Skeletal muscle cell (primary cell): ENCODE measurements at places on chromosomes 1 and 21.

DNA sequence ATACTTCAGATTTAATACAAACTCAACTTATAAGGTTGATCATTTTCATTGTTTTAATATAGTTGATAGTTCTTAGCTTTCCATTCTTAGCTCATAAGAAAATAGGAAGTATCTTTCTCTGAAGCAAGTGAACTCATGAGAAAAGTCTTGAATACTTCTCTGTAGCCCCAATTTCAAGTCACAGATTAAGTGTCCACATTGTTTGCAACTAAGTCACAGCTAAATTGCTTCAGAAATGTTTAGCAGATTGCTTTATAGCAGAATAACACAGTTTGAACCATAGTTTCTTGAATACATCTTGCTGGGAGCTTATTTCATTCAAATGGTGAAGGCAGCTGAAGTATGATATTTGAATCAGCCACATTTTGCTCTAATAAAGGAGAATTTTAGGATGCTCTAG, 10.6 kb upstream of the PKN2 start:
- DNase-seq, result no peak

- DNase-seq, result no peak
Measured at GRCh38 chr1:184851822-184852746, 97.4 kb upstream of the EDEM3 start.

- DNase-seq, result no peak
Measured at GRCh38 chr1:110267260-110267659, 57.1 kb downstream of the KCNC4 start.

- peak; percentile 67 for DNase-seq
Measured at GRCh38 chr1:27365372-27366112, 1.2 kb downstream of the MAP3K6 start.

DNA sequence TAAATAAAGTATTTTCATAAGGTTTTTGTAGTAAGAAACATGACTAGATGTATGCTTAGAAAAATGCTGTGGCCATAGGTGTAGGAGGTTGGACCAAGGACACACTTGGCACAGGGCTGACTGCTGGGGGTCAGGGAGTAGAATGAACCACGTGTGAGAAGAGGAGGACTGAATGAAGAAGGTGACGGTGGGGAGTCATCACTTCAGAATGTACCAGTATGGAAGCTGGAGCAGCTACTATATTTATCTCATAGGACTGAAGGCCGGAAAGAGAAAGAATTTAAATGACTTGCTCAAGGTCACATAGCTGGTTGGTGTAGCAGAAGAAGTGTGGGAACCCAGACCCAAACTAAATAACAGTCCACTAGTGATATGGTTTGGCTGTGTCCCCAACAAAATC, 79.8 kb upstream of the HAO2 start:
- DNase-seq, result no peak

DNA sequence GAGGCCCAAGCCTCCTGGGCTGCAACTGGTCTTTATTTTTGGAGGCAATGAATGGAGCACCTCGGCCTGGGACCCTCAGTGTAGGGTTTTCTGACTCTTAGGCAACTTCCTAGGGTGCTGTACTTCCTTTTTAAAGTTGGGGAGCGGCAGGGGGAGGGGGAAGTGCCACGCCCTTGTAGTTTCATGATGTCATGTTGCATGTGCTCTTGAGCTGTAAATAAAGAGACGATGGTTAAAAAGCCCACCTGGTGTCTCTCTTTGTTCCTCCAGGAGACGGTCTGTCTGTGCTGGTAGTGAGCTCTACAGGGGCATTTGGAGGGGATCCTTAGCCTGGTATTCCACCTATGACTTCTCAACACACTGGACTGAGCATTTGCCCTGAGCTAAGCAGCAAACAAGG, 10.3 kb upstream of the AGTRAP start:
- DNase-seq, result no peak

DNA sequence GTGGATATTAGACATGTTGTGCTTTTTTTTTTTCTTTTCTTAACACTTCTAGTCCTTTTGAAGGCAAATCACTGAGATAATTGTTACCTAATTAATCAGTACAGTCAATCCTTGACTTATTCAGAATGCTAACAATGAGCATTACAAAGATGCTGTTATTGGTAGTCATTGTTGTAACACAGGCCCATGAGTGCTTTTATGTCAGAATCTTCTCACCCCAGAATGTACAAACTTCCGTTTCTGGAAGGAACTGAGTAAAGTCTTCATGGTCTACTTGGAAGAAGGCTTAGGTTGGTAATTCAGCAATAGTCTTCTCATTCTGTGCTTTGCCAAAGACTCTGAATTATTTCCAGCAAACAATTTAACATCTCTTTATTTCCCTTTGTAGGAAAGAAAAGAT, 3.1 kb downstream of the KCNK1 start:
- DNase-seq, result no peak

DNA sequence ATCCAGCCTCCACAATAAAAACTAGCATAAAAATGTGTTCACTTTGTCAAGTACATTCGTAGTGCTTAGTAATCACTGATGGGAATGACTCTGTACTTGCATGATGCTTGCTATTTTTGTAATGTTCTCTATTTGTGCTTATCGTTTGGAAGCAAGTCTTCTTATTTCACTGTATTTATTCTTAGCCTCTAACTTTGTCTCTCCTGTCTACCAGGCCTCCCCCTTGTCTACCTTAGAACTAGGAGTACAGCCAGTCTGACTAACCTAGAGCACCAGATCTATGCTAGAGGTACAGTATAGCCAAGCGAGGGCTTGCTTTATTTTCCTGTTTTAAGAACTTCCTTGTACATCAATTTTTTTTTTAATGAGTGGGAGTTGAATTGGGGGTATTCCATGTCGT, 108.2 kb downstream of the VPS13D start:
- DNase-seq, result no peak

DNA sequence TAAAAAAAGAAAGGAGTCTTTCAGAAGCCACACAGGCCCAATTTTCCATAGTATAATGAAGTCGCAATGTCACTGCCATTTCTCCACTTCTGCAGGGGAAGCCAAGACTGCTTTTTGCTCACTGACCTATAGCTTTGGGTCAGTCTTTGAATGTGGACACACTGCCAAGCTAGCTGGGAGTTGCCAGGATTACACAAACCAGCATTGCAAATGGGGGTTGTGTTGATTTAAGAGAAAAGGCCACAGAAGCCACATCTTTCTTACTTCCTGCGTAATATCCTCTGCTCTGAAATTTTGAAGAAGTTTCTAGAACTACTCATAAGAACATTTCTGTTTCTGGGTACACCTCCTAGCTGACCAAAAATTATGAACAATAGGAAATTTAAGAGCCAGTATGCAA, 45.8 kb upstream of the SAMSN1 start:
- peak; percentile 67 for DNase-seq

DNA sequence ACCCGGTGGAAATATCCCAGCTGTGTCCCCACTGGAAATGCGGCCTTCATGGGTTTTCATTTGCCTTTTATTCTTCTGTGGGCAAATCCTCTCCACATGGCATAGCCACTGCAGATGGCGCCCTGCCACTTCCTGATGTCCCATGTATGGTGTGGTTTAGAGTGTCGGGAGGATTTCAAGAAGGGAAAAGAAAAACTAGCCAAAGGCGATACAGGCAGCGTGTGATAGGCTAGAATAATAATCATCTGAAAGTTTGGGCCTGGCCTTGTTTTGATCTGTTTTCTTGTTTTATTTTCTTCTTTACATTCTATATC, 123.6 kb downstream of the PEX14 start:
- DNase-seq, result no peak

- peak; percentile 84 for DNase-seq
Measured at GRCh38 chr1:195663549-195664280, 944.5 kb downstream of the KCNT2 start.

DNA sequence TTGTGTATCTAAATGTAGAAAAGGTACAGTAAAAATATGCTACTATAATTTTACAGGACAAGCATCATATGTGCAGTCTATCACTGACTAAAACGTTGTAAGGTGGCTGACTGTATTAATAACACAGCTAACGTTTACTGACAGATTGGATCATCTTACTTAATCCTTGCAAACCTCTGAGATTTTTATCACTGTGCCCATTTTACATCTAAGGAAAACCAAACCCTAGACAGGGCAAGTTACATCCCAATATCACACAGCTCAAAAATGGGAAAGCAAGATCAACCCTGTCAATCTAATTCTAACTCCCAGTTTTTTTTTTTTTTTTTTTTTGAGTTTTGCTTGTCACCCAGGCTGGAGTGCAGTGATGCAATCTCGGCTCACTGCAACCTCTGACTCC, 7.5 kb upstream of the RIT1 start:
- no peak for DNase-seq

DNA sequence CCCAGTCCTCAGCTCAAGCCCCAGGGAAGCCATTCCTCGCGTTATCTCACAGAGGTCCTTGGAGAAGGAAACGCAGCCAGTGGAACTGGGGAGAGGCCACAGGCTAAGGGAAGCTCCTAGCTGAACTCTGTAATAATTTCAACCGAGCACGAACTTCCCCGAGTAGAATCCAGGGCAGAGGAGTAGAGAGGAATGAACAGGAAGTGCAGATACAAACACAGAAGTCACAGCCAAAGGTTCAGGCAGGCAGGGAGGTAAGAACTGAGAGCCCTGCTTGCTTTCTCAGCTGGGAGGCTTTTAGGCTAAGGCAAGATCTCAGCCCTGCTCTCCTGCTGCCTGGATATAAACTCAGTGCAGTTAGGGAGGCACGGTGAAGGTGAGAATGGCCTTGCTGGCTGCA, 23.7 kb downstream of the WARS2 start:
- DNase-seq, result no peak

DNA sequence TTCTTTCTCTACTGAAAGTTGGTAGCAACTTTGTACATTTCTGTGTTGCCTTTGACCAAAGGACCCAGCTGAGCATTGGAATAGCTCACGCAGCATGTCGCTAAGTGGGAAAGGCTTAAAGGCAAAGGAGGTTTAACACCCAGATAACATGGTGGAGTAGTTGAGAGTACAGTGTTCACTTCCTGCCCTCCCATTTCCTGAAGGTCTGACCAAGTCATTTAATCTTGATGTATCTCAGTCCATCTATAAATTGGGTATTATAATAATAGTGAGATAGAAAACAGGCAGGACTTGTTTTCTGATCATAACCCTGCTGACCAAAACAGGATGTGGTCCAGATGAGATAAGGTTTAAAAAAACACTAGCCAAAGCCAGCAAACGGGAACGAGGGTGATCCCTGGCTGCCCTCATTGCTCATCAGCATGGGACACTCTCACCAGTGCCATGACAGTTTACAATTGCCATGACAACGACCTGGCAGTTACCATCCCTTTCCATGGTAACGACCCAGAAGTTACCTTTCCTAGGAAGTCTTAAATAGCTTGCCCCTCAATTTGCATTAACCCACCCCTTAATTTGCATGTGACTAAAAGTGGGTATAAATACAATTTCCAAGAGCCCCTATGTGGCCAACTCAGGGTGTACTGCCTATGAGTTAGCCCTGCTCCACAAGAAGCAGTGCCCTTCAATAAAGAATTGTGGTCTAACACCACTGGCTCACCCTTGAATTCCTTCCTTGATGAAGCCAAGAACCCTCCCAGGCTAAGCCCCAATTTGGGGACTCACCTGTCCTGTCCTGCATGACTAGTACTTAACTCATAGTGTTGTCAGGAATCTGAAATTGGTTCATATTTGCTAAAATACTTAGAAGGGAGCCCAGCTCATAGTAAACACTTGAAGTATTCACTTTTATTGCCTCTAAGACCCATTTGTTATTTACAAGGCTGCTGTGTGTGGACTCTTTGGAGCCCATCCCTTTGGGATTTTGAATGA, 28.4 kb upstream of the FHAD1 start:
- DNase-seq, result no peak

DNA sequence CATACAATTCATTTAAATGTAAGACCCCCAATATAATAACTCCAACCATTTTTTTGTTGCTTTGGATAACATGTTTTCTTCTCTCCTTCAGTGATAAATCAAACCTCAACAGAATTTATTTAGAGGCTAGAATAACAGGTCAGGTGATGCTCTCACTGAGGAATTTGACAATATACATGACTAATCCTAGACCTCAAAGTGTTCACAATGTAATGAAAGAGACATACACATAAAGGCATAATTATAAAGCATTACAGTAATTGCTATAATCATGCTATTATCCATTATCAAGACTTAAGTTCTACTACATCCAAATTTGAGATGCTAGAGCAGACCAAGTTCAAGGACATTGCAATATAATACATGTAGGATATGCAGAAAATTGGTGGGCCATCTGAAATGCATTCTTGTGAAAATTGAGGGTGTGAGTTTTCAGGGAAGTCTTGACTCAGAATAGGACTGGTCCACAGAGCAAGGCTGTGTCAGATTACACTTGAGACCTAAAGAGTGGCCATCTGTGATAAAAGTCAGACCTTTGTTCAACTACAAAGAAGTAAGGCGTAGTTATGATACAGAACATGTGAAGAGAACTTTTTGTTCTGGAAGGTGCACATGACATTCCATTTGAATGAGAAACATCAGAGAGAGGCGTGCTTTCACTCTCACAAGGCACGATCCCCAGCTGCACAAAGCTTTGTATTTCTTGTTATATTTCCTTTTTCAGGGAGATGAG, 45.5 kb downstream of the UTP25 start:
- DNase-seq, result peak; percentile 80

- DNase-seq, result no peak
Measured at GRCh38 chr1:206568256-206568655, 44.0 kb downstream of the EIF2D start.

GRCh38 chr1:60034999-60035398, 38.6 kb downstream of the C1orf87 start:
- DNase-seq, result no peak

DNA sequence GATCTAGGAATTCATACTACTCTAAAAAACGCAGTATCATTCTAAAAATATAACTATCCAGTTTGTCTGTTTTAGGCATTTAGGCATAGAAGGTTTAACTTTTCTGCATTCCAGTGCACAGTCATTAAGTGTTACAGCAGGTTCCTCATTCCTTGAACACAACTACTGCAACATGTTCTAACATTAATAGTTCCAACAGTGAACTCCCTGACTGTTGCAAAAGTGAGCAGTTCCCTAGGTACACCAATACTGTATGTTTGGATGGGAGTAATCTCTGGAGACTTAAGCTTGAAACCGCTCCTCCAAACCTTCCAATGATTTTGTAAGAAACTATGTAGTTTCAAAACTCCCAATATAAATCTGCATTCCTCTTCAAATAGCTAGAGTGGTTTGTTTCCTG, 46.2 kb downstream of the UCHL5 start:
- DNase-seq, result peak; percentile 89
